ENCODE measurements at places on chromosomes 1 and 21.

DNA sequence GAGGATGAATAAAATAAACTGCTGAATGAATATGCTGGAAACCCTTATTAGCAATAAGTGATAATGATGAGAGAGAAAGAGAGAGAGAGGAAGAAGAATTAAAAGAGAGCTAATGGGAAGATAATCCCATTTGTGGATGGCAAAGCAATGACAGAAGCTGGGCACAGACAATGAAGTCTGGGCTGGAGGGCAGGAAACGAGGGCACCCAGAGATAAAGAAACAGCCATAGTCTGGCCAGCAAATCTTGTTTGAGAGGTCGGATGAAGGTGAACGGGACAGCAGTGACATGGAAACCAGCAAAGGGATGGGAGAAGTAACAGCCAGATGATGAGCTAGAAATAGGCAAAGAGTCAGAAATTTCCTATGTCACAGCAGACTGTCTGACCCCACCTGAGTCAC lies 155.9 kb downstream of the ASTN1 start:
- no peak for DNase-seq

DNA sequence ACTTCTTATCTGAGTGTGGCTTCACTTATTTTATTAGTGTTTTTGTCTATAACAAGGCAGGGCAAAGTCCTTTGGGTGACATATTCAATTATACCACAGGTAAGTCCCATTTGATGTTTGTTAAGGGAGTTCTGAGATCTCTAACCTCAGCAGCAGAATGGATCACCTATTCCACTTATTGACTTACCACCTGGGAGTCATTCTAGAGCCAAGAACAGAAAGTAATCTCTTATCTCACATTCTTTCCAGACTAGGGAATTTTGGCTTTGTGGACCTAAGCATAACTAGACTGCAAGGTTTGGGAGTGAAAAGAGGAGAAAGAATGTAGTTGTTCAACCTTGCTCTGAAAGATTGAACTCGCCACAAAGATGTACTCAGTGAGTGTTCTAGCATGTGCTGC lies 13.2 kb downstream of the FNDC7 start:
- no peak for DNase-seq

DNA sequence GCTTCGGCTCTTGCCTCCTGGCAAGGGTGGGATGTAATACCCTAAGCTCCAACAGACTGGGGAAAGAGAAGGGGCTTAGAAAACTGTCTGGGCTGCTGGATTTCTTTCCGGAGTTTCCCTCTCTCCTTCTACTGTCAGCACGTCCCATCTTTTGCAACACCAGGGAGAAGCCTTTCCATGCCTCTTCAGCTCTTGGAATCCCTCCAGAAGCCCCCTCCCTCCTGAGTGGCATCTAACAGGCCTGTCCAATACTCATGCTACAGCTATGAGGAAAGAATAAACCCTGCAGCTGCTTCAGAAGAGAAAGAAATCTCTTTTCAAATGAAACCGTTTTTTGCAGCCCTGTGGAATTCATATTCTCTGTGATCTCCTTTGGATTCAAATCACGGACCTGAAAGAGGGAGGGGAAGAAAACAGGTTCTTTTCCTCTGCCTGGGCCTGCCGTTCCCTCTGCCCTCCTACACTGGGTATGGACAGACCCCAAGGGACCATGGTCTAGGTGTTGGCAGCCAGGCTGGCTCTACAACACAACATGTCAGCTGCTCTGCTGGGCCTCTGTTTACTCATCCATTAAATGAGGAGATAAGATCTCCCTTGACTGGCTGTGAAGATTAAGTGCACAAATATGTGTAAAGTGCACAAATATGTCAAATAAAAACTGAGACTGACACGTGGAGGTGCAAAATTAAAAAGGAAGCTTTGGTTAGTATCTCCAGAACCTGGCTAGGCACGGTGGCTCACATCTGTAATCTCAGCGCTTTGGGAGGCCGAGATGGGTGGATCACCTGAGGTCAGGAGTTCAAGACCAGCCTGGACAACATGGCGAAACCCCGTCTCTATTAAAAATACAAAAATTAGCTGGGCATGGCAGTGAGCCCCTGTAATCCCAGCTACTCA lies 6.0 kb upstream of the CAPN2 start:
- DNase-seq = no peak

DNA sequence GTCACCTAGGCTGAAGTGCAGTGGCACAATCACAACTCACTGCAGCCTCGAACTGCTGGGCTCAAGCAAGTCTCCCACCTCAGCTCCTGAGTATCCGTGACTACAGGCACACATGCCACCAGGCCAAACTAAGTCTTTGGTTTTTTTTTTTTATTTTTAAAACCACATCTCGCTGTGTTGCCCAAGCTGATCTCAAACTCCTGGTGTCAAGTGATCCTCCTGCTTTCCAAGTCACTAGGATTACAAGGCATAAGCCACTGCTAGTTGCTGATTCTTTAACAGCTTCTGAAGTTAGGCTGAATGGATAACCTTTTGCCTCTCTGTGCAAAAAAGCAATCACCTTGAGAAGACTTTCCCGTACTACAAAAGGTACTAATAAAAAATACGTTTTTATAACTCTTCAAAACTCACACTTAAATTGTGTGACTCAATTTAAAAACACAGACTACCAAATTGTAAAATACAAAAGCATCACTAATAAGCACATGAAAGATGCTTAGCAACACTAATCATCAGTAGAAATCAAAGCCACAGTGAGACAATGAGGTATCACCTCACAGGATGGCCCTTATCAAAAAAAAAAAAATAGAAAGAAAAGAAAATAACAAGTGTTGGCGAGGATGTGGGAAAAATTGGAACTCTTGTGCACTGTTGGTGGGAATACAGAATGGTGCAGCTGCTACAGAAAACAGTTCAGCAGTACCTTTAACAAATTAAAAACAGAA lies 40.3 kb downstream of the PTPN14 start:
- no peak for DNase-seq
